ENCODE measurements at places on chromosomes 1 and 21. TPM values are rescaled to one million over a fixed set of nuclear protein-coding genes. Genes with fewer than 3 reads are reported as not detected.

Gene FCRL6
- 0.46 TPM for polyA plus RNA-seq

DNA sequence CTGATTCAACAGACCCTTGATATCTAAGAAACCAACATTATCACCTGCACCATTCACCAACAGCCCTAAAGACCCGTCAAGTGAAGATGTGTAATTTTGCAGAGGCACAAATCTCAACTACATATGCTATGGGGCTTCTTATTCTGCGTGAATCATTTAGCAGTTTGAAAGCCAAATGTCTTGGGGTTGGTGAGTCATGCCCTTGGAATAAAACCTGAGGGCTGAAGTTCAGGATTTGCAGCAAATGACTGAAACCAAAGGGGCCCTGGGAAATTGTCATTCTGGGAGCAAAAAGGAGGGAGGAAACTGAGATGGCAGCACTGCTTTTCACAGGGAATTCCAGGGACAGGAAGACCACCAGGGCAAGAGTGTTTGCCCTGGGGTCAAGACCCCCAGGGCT, 79.2 kb upstream of the TNR start:
- no peak for DNase-seq

GRCh38 chr1:204084247-204084772, 11.4 kb downstream of the SOX13 start:
- peak; percentile 57 for DNase-seq

DNA sequence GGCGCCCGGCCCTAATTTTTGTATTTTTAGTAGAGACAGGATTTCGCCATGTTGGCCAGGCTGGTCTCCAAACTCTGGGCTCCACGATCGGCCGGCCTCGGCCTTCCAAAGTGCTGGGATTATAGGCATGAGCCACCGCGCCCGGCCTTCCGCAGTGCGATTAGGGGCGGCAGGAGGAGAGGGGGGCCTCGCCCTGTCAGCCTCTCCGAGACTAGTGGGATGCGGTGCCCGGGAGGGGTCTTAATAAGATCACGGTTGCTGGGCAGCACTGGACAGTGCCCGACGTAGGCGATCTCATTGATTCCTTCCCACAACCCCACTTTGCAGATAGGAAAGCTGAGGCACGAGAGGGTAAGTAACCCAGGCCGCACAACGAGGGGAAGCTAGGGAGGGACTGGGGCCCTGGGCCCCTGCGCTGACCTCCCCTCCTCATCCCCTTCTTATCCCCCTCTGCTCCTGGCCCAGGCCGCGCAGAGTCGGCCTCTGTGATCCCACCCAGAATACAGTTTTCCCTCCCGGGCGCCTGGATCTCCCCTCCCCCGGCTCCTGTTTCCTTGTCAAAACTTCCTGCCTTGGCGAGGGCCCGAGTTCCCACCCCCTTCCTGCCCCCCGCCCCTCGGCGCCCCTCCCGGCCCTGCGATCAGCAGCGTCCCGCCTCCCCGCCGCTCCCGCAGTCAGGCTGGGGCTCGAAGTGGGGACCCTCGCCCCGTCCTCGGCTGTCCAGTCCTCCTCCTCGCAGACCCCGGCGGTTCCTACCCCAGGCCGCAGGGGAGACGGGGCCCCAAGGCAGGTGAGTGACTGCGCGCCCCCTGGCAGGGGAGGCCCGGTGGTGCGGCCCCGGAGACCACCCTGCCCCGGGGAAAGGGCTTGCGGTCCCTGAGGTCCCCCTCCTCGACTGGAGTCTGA, at the start of gene PEAR1:
Gene PEAR1 (plus strand): TSS at position 671 of the 906 bp plus-strand sequence. CDS start 10,209 bp downstream, outside the sequence.
- DNase-seq: peak; percentile 74

DNA sequence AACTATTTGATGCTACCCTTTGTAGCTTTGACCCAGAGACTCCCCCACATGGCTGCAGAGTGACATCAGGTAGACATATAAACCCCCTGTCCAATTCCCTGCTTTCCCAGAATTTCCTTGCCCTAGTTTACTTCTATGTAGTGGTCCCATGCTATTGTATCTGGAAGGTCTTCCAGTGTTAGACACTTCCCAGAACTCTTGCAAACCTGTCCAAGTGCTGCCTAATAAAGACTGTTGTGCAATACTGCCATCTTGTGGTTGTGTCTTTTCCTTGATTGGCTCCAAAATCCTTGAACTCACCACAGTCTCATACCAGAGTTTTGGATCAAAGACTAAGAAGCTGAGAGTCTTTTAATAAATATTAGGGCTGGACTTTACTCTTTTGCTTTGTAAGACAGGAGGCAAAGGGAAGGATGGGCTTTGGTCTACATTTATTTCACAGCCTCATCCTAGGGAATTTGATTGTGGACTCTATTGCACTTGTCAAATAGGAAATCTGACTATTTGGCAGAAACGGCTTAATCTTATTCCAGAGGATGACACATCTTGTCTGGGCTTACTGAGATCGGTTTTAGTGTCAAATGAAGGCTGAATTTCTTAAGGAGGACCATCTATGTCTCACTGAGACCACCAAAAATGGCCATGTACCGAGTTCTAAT, 169.9 kb downstream of the LRRC7 start:
- DNase-seq: peak; percentile 32

Measured in right lung (tissue), 10 donors.